ENCODE measurements at places on chromosomes 5 and 9. TPM values are rescaled to one million over a fixed set of nuclear protein-coding genes. Genes with fewer than 3 reads are reported as not detected.

- no peak for DNase-seq
Measured at GRCh38 chr9:108109927-108110690, 620.5 kb upstream of the KLF4 start.

DNA sequence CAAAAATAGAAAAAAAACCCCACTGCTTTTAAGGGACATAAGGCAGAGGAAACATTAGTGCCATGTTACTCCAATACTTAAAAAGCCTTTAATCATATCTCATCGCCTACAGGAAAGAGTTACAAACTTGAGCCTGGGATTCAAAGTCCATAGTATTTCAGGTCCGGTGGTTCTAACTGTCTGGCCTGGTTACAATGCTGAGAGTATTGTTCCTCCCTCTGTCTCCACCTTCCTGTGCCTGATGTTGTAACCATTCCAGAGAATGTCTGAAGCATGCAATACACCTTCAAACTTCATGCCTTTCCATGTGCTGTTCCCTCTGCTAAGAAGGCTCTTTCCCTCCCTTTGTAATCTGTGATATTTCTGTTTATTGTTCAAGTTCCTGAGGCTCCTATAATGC lies 41.6 kb upstream of the SLC36A2 start:
- DNase-seq = no peak

DNA sequence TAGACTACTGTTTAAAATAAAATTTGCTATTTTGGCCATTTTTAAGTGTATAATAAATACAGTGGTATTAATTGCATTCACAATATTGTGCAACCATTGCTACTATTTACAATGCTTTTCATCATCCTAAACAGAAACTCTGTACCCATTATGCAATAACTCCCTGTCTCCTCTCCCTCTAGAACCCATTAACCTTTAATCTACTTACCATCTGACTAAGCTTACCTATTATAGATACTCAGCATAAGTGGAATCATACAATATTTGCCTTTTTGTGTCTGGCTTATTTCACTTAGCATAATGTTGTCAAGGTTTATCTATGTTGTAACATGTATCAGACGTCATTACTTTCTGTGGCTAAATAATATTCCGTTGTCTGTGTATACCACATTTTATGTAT lies 25.9 kb downstream of the CD14 start:
- DNase-seq = no peak

- DNase-seq = no peak
Measured at GRCh38 chr5:60077292-60077691, 183.8 kb upstream of the PDE4D start.

GRCh38 chr5:40376566-40376965 lies 303.1 kb upstream of the PTGER4 start:
- no peak for DNase-seq

GRCh38 chr9:133664173-133665050 lies 28.2 kb downstream of the DBH start:
- DNase-seq = no peak

- no peak for DNase-seq
Measured at GRCh38 chr9:94713436-94714215, 12.9 kb upstream of the AOPEP start.

- DNase-seq = no peak
Measured at GRCh38 chr9:107243742-107244141, 39.3 kb upstream of the RAD23B start.

GRCh38 chr9:126204197-126204596 lies 122.4 kb upstream of the MVB12B start:
- no peak for DNase-seq

GRCh38 chr5:159001247-159001646 lies 98.5 kb downstream of the EBF1 start:
- no peak for DNase-seq

GRCh38 chr9:127837346-127837745 lies 17.1 kb downstream of the ENG start:
- no peak for DNase-seq

DNA sequence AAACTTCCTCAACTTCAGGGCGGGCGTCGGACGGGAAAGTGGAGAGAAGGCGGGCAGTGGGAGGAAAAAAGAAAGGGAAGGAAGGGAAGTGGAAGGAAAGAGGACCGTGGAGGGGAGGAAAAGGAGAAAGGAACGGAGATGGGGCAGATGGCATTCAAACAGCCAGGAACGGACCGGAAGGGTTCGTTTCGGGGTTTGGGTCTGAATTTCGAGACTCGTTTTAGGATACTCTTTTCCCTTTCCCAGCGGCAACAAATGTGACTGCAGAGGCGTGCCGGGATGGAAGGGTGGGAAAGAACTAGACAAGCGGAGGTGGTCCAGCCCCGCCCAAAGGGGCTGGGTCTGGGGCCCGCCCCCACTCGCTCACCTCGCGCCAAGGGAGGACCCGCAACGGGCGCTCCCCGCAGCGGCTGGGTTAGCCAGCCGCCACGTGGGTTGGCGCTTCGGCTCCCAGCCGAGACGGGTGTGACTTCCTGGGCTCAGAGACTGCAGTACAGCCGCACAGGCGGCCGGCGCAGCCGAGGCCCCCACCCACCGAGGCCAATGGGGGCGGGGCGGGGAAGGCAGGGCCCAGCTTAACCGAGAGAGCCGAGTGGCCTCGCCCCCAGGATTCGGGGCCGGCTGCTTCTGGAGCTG lies 2.7 kb downstream of the VCAN start:
- peak; percentile 95 for DNase-seq

DNA sequence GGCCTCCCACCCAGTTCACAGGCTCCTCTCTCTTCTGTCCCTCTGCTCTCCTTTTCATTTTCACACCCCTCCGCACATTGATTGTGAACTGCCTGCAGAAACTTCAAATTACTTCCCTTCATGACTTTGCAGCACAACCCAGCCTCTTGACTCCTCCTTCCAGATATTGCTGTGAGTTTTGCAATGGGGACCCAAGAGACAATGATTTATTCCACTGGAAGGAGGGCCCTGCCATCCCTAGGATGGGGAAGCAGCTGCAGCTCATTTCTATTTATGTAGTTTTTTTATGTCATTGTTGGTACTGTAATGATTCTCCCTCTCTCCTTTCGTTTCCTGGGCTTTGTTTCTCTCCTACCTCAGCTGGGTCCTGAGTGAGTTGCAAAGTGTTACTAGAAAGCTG lies 364.9 kb downstream of the ICE1 start:
- DNase-seq = no peak

DNA sequence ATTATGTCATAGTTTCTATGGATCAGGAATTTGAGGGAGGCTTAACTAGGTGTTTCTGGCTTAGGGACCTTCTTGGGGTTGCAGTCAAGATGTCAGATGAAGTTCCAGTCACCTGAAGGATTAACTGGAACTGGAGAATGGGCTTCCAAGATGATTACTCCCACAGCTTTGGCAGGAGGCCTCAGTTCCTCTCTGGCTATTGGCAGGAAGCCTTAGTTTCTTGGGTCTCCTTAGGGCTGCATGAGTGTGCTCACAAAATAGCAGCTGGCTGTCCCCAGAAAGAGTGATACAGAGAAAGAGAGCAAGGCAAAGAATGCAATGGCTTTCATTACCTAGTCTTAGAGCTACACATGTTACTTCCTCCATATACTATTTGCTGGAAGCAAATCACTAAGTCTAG lies 138.1 kb upstream of the TLE4 start:
- no peak for DNase-seq

DNA sequence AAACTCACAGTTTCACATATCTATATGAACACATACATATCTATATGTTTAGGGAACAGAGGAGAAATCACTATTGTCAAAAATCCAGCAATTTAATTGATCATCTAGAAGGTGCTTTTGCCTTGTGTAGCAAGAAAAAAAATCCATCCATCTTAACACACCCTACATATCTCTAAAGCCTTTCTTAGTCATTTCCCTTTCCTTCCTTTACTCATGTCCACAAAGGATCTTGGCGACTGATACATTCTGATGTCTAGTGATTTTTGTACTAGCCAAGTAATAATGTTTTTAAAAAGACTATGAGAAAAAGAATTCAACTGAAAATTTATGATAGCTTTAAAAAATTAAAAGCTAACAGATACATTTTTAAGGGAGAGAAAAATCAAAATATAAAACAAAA lies 22.5 kb downstream of the ZDHHC21 start:
- DNase-seq = no peak

GRCh38 chr5:172979778-172980177 lies 3.8 kb upstream of the ATP6V0E1 start:
- no peak for DNase-seq

DNA sequence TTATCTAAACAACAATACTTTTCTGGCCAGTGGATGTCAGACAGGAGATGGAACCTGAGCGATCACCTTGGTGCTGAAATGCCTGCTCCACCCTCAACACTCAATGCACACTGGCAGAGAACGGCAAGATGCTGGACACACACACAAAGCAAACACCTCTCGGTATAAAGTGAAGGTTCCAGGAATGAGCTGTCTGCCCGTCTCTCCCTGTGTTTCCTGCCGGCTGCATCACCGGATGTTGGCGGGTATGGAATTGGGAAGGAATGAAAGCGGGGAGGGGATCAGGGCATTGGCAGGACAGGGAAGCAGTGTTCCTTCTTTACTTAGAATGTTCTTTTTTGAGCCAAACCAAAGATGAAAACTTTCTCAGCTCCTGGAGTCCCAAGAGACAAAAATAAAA lies 59.2 kb downstream of the MED10 start:
- no peak for DNase-seq

- no peak for DNase-seq
Measured at GRCh38 chr5:157820593-157821252, 38.2 kb downstream of the CLINT1 start.

- no peak for DNase-seq
Measured at GRCh38 chr9:90517103-90517502, 125.5 kb downstream of the DIRAS2 start.

GRCh38 chr9:6632516-6633183 lies 12.9 kb downstream of the GLDC start:
- DNase-seq = no peak

GRCh38 chr5:86824637-86825036 lies 206.9 kb downstream of the COX7C start:
- DNase-seq = no peak

GRCh38 chr9:135711391-135711790 lies 9.4 kb downstream of the KCNT1 start:
- DNase-seq = no peak

- DNase-seq = no peak
Measured at GRCh38 chr5:170693701-170694100, 89.8 kb upstream of the GABRP start.

GRCh38 chr5:57185313-57185712 lies 11.5 kb downstream of the GPBP1 start:
- no peak for DNase-seq

GRCh38 chr9:2085716-2086115 lies 70.6 kb downstream of the SMARCA2 start:
- no peak for DNase-seq

DNA sequence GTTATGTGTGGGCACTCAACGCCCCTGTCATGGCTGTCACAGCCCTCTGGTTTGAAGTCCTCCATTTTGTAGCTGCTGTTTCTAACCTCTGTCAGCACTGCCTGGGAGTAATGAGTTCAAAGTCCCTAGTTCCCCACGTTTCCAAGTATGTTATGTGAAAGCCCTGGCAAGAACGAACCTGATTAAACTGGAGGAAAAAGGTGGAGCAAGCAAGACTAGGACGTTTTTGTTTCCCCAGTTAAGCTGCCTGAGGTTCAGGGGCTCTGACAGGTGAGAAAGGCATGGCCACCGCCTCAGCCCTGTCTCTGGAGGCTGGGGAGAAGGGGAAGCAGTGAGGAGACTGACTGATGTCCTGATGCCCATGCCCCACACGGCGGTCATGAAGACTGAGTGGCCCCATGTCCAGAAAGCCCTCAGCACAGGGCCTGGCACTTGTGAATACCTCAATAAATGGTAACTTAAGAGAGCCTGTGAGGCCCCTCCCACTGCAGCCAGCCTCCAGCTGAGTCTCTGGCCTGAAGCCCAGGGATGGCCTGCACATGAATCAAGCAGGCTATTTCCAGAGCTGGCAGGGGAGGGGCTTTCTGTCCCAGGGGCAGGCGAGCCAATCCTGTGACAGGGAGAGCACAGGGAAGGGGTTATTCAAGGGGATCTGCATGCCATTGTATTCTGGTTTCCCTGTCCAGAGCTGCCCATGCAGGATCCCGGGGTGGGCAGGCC lies 61.8 kb downstream of the PFDN1 start:
- peak; percentile 92 for DNase-seq

- DNase-seq = no peak
Measured at GRCh38 chr9:95722141-95722540, 153.3 kb upstream of the ERCC6L2 start.

- DNase-seq = no peak
Measured at GRCh38 chr9:10633785-10634184, 21.0 kb upstream of the PTPRD start.

- no peak for DNase-seq
Measured at GRCh38 chr5:75053054-75053303, 621 bp upstream of the GCNT4 start.

- no peak for DNase-seq
Measured at GRCh38 chr5:94028001-94028400, 286.6 kb upstream of the POU5F2 start.

DNA sequence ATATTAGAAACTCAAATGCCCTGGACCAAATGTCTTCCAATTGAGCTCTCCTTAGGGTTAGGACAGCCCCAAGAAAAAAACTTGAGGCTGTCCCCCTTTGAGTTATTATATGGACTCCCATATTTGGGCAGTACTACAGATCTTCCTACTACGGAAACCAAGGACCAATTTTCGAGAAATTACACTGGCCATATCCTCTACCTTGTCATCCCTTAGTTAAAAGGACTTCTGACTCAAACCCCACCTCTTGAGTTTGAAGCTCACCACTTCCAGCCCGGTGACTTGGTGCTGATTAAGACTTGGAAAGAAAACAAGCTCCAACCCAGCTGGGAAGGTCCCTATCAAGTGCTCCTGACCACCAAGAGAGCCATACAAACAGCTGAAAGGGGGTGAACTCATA lies 497.0 kb upstream of the GRAMD2B start:
- DNase-seq = no peak

DNA sequence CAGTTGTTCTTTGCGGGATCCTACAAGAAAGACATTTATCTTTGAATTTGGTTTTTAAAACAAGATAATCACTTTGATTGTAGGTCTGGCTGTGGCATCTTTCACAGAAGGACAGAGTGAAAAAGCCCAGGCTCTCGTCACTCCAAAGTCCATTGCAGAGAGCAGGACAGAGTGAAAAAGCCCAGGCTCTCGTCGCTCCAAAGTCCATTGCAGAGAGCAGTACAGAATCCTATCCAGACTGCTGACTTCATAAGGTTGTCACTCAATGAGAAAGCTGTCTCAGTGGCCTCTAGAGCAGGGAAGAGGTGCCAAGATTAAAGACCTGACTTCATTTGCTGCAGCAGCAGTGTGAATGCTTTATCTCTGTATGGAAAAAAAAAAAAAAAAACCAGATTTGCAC lies 16.3 kb upstream of the GPX8 start:
- DNase-seq = no peak

Gene PAPPA
- total RNA-seq = 16.6 TPM

Gene HTR1A
- 0.52 TPM for total RNA-seq

Gene KIAA0825
- total RNA-seq = 4.3 TPM

Gene NMUR2
- not detected for total RNA-seq

Gene CER1
- 0.29 TPM for total RNA-seq

Gene CKS2
- total RNA-seq = 8.9 TPM

Gene DBH
- not detected for total RNA-seq

Gene AQP3
- total RNA-seq = 2.8 TPM

Gene CDX1
- total RNA-seq = not detected

Gene CCDC192
- total RNA-seq = not detected

Gene FAM81B
- total RNA-seq = not detected

Gene HRH2
- 12.6 TPM for total RNA-seq

Gene SEC24A
- total RNA-seq = 32.0 TPM

Gene C5orf47
- not detected for total RNA-seq

Gene ACOT12
- total RNA-seq = 0.45 TPM

Gene TRPM6
- total RNA-seq = 3.6 TPM

Gene FGF1
- total RNA-seq = 25.6 TPM
